ENCODE measurements at places on chromosomes 3 and 15.

DNA sequence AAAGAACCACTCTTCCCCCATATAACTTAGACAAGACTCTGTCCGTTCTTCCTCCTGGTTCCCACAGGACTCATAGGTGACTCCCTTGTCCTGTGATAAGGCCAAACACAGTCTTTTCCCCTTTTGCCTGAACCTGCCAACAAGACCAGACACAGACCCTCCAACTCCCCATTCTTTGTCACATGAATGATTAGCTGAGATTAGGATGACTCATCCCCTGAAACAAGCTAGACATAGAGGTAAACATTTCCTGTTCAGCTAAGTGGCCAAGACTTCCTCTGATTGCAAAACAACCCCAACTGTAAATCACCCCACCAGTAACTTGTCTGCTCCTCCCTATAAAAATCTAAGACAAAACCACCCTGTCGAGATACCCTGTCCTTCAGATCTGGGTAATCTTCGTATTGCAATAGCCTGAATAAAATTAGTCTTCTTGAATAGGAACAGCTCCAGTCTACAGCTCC lies 11.4 kb upstream of the HTR3E start:
- no peak for DNase-seq

DNA sequence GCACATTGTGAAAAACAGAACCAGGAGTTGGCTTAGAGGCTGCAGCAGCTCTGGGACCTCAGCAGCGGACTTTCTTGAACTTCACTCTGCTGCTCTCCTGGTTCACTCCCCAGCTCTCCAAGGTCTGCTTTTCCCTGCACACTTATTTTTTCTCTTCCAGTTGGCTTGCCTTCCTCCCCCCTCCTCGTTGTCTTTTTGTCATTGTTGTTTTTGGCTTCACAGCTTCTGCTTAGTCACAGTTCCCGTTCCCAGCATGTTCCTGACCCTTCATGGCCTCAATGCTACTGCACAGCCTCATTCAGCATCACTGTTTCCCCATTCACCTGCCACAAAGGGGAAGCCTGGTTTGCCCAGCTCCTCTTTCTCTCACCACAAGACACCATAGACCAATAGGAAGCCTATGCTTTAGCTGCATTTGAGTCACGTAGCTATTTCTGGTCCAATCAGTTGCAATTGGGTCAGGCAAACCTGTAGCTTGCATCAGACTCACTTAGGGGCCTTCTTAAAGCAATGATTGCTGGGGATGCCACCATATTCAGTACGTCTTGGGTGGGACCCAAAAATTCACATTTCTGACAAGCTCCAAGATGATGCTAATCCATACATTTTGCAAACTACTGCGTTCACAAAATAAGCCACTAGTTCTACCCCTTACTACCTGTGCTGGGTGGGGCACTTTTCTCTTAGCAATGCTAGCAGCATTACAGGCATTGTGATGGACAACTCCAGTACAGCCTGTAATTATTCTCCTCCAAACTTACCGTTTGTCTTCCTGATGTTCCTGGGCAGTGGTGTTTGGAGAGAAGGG lies 7.8 kb upstream of the SUMF1 start:
- DNase-seq = no peak

DNA sequence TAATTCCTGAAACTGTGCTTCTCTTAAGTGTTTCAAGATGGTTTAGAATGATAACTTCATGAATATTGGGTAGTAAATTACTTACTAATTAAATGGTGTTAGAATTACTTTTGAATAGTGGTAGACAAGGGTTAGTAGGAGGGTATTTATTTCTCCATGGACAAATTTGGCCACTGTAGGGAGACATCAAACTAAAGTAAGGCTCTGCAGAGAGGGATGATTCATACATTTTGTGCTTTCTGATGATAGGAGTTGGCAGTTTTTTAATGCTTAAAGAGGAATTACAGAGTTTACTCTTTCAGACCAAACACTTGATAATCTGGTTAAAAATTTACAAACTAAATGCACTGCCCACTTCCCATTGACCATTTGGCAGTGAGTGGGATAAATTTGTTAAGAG lies 127.6 kb downstream of the NAALADL2 start:
- no peak for DNase-seq

- no peak for DNase-seq
These were observed 483 bp downstream of the IQCF6 start for GRCh38 chr3:51778554-51778953.

GRCh38 chr3:170233530-170233929 lies 11.3 kb downstream of the PRKCI start:
- DNase-seq = no peak

DNA sequence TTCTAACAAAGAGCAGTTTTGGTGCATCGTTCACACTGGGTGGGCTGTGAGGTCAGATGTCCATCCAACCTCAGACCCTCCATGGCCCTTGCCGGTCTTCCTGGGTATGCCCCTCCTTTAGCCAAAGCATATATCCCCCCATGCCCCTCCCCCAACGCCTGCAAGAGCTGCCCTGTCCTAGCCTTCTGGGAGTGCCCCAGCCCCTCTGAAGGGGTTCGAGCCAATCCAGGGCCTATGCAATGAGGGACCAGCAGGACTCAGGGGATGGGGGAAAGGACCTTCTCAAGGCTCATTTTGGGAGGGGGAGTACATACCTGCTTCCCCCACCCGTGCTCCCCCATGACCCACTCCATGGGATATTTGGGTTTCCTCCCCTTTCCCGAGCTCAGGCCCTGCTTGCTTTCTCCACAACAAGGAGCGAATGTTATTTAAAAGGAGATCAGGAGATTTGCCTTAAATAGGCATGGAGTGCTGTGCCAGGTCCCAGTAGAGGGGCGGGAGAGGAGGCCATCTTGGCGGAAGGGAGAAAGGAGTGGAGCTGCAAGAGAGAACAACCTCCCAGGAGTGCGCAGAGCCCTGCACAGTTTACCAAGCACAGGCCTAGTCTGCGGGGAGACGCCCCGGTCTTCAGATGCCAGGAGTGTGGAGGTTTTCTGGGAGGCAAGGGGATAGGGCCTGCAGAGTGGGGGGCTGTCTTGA lies 18.2 kb downstream of the PIF1 start:
- no peak for DNase-seq
